ENCODE measurements at places on chromosomes 3 and 15.
A peak's percentile ranks its signal among the peaks of the same experiment; 100 is the strongest.

GRCh38 chr3:183534249-183534648, 21.3 kb downstream of the KLHL6 start:
- no peak for DNase-seq

DNA sequence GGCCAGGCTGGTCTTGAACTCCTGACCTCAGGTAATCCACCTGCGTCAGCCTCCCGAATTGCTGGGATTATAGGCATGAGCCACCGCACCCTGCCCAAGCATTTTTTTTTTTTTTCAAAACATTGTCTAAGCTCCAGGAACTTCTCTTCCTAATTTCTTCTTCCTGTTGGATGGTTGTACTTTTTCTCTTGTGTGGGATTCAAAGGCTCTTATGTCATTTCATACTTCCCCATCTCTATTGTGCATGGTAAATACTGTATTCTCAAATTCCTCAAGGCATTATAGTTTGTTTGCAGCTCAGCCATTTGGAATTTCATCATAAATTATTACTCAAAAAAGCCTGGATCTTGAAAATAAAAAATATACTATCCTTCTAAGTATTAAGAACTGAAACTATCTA, 199.1 kb upstream of the GADL1 start:
- no peak for DNase-seq

- DNase-seq: no peak
Measured at GRCh38 chr3:154795582-154795981, 284.5 kb upstream of the MME start.

DNA sequence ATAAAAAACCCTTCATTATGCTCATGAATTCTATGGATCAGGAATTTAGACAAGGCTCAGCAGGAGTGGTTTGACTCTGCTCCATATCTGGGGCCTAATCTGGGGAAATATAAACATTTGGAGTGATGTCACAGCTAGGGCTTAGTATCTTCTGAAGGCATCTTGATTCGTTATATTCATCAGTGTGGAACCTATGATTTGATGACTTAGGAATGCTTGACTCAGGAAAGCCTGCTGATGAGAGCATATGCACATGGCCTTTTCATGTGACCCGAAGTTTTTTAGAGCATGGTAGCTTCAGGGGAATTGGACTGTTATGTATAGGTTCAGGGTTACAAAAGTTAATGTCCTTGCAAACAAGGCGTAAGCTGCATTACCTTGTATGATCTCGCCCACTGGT, 184.9 kb upstream of the LRRC3B start:
- no peak for DNase-seq

- DNase-seq: no peak
Measured at GRCh38 chr15:80563372-80563997, 131.6 kb upstream of the ABHD17C start.

GRCh38 chr15:39643727-39644126, 62.8 kb downstream of the THBS1 start:
- DNase-seq: no peak

- DNase-seq: no peak
Measured at GRCh38 chr15:36370051-36370730, 209.2 kb upstream of the CDIN1 start.

GRCh38 chr3:51559961-51560360, 21.4 kb downstream of the RAD54L2 start:
- no peak for DNase-seq

GRCh38 chr3:17014284-17014683, 129.5 kb downstream of the PLCL2 start:
- DNase-seq: no peak

DNA sequence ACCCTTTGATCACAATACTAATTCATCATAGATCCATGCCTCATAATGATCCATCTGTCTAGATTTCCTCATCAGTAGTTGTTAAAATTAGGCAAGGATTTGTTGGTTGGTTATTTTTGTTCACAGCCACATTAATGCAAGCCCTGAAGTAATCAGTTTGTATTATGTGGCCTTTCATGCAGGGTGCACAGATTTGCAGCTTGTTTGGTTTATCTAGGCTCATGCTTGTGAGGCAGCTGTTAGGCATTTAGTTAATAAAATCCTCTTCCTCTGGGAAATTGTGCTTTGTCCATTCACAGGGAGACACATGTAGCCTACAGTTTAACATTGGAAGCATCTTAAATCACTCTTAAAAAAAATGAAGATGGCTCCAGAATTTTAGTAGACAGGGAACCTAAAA, 162.8 kb upstream of the ZNF385D start:
- DNase-seq: no peak

- no peak for DNase-seq
Measured at GRCh38 chr3:60064210-60065178, 1014.7 kb upstream of the CFAP20DC start.

DNA sequence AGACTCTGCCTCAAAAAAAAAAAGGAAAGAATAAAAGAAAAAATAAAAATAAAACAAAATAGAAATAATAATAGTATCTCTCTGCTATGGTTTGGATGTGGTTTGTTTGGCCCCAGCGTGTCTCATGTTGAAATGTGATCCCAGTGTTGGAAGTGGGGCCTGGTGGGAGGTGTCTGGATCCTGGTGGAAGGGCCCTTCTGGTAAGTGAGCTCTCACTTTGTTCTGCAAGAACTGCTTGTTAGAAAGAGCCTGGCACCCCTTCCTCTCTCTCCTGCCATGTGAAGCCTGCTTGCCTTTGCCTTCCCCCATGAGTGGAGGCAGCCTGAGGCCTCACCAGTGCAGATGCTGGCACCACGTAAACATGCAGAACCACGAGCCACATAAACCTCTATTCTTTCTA, 26.3 kb downstream of the TMEM44 start:
- no peak for DNase-seq

DNA sequence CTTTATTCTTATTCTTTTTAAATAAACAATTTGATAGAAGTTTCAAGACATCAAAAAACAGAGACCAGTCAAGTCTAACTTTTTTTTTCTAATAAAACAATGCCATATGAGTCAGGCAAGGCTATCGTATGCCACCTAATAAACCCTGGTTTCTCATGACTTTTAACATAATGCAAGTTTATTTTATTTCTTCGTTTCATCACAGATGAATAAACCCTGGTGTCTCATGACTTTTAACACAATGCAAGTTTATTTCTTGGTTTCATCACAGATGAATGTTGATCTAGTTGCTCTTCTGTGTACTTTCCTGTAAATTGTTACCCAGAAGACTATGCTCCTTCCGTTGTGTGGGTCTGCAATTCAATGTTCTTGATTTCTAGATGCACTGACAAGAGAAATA, 905.4 kb downstream of the ROBO2 start:
- DNase-seq: no peak

DNA sequence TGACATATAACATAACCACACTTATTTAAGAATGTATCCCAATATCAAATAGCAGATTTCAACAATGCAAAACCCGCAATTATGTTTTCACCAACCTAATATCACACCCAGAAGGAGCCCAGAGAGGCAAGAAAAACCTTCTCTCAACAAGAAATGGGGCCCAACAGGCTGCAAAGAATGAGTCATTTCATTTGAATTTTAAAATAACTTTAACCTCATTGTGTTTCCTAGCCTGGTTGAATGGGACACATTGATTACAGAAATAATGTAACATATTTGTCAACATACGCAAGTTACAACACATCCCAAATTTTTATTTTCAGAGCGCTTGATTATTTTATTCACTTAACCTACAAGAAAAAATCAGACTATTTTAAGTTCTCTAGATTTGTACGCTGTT, 365.1 kb upstream of the SLCO3A1 start:
- DNase-seq: no peak

DNA sequence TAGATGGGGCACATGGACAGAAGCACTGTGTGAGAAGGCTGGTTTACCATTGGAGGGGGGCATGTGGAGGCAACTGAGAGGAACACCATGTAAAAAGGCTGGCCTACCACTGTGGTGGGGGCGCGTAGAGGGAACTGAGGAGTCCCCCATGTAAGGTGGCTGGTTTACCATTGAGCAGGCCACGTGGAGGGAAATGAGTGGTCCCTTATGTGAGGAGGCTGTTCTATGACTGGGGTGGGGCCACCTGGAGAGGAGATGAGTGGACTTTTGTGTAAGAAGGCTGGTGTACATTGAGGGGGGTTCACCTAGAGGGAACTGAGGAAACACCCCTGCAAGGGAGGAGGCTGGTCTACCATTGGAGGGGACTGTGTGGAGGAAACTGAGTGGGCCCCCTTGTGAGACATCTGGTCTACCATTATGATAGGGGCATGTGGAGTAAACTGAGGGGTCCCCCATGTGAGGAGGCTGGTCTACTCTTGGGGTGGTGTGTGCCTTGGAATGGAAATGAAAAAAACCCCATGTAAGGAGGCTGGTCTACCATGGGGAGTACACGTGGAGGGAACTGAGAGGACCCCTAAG, 156.9 kb downstream of the FBLN2 start:
- DNase-seq: no peak

DNA sequence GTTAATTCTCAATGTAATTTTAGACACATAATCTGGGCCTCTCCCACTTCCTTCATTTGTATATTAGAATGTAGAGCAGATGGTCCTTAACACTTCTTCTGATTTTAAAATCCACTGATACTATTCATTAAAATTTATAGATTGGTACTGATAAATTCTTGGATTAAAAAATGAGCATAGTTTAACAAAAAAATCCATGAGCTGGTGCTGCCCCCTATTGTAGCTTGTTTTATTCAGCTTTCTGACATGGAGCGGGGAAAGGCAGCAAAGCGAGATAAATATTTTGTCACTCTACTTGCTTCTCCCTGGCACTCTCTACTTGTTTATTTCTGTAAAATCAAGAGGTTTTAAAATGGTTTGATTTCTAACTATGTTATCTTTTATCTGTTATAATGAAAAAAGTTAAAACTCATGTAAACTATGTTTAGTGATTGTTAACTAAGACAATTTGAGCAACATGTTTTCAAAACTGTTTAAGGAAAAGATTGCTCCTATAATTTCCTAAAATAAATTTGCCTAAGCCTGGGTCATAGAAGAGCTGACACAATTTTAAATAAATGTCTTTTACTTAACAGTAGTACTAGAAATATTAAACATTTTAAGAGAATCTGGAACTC, 26.5 kb upstream of the PLOD2 start:
- no peak for DNase-seq

DNA sequence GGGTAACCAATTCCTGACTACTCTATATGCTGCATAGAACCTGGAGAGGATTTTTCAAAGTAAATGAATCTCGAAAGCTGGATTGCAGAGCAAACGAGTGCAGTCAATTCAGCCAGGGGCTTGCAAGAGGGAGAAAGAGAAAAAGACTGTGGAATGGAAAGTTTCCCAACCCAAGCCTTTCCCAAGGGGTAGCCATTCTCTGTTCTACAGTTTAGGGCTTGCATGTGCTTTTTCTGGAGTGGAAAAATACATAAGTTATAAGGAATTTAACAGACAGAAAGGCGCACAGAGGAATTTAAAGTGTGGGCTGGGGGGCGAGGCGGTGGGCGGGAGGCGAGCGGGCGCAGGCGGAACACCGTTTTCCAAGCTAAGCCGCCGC, 511 bp upstream of the RARB start:
- no peak for DNase-seq

GRCh38 chr15:70447928-70448698, 315.2 kb downstream of the UACA start:
- peak; percentile 30 for DNase-seq

GRCh38 chr3:105137911-105138310, 228.8 kb upstream of the ALCAM start:
- no peak for DNase-seq

- no peak for DNase-seq
Measured at GRCh38 chr15:63458026-63458425, 46.4 kb upstream of the USP3 start.

- DNase-seq: no peak
Measured at GRCh38 chr3:170485696-170486095, 67.0 kb downstream of the CLDN11 start.

- no peak for DNase-seq
Measured at GRCh38 chr15:96766366-96766765, 435.9 kb downstream of the NR2F2 start.

DNA sequence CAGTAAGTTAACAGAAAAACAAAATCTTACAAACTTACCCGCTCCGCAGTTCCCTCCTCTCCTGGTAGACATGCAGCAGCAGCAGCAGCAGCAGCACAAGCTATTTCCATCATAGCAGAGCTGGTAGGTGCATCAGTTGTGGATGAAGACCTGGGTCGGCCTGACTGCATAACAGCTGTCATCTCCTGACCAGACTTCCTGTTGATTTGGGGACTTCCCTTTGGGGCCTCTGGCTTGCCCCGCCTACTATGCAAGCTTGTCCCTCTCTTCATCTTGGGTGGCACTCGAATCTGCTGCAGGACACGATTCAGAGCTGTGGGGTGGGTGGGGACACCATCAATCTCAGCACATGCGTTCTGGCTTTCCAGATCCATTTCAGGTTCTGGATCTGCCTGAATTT, 65.7 kb downstream of the TMCC1 start:
- DNase-seq: no peak

GRCh38 chr15:46312133-46312740, 677.4 kb downstream of the SQOR start:
- DNase-seq: peak; percentile 38

DNA sequence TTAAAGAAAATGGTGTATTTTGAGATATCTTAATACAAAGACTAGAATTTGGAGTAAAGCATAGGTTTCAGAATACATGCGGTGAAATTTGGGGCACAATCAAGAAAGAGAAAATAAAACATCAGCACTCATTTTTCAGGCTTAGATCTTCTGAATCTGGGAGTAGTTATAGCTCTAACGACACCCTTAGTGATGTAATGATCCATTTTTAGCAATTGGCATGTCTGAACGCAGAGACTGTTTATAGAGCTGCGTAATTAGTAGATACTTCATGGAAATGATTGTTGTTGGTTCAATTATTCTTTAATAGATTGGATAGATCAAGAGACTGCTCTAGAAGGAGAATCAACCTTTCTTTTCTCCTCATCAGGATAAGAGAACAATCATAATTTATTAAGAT, 47.5 kb upstream of the SNRK start:
- no peak for DNase-seq

- DNase-seq: no peak
Measured at GRCh38 chr3:80655216-80655615, 887.4 kb upstream of the ROBO1 start.

DNA sequence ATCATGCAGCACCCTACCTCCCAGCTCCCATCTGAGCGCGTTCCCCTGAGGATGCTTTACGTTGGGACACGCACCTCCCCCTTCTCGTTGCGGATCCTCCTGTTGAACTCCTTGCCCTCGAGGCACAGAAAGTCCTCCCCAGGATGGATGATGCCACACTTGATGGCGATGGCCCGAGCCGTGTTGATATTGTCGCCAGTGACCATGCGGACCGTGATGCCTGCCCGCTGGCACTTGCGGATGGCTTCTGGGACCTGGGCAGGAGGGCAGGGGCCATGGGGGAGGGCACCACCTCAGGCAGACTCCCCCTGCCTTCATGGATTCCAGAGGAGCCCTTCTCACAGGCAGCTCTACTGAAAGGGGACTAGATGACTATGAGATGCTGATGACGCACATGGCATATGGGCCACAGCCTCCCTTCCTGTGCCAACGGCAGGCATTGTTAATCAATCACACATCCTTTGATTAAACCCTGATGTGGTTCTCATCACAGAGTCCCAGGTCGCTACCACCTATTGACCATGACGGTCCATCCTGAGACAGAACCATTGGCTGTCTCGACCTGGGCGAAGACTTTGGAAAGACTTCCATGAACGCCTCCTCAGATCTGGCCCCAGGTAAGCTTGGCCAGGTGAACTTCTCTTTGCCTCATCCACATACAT, 29.5 kb upstream of the SEC13 start:
- no peak for DNase-seq

All from activated T-cell treated with anti-CD3 and anti-CD28 coated beads, Interleukin-2, amount 50 U/mL, for 4 hours (primary cell).